ENCODE measurements at places on chromosomes 16 and 17.

GRCh38 chr16:61596655-61597054, 439.6 kb downstream of the CDH8 start:
- no peak for DNase-seq

DNA sequence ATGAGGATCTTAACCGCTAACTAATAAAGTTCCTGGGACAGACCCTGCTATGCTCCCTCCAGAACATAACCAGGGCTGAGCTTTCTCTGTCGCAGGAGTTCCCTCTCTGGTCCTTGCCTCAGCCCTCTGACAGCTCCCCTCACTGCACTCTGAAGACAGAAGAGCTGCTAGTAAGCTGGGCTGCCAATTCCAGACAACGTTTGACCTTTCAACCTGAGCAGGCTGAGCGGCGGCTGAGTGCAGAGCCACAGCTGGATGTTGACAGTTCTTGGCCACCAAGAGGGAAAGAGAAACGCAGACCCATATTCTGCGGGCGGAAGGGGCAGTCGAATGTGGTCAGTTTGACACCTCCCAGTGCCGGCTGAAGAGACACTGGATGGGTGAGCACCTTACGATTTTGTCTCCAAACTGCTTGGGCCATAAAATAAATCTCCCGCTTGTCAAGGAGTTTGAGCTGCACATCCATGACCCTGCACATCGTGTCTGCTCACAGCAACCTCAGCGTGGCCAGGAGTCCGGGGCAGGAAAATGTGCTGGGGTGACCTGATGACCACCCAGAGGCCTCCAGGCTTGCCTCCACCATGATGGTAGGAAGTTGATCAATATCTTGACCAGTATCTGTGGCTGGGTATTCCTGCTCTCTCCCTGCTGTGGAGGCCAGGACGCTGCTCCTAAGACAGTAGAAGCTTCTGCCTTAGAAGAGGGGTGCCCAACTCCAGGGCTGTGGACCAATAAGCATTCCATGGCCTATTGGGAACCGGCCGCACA, 209.2 kb downstream of the PARN start:
- DNase-seq = no peak

DNA sequence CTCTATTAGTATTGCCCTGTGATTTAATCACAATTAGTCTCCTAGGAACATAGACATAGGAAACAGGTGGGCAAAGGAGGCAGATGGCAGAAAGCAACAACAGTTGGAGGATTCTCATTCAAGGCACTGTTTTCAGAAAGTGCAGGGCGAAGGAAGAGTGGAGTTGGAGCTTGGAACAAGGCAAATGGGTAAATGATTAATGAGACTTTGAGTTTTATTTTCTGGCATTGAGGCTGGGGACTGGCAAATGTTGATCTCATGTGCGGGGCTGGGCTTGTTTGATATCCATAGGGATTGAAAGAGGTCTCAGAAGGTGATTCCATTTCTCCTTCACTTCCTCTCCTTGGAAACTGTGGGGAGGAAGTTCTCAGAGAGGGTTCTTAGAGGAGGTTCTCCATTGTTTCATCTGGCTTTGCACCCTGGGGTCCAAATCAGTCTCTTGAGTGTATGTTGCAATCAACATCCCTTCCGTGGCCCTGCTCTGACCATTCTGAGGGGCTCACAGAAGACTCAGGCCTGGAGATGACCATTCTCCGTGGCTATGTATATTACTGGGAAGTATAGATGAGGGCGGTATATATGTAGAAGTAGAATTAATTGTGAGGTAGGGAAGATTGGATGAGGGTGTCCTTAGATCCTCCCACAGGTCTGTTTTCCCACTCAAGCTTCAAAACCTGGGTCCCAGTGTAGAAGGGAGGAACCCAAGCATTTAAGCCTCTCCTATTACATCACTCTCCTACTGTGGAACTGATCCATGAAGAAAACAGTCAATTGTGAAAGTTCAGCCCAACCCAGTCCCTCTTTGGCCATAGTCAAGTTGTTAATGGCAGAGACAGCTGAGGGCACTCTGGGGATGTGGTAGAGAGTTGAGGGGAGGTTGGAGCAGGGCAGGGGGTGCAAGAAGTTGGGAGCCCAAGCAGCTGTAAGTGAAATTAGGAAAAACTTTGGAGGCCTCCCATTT, 36.5 kb upstream of the SRSF1 start:
- DNase-seq = no peak

- DNase-seq = no peak
Observed at GRCh38 chr16:27911486-27911885, 152.0 kb downstream of the GSG1L start.

- no peak for DNase-seq
Observed at GRCh38 chr16:53626161-53626560, 77.5 kb downstream of the RPGRIP1L start.

GRCh38 chr16:78606545-78606944, 507.1 kb downstream of the WWOX start:
- no peak for DNase-seq

DNA sequence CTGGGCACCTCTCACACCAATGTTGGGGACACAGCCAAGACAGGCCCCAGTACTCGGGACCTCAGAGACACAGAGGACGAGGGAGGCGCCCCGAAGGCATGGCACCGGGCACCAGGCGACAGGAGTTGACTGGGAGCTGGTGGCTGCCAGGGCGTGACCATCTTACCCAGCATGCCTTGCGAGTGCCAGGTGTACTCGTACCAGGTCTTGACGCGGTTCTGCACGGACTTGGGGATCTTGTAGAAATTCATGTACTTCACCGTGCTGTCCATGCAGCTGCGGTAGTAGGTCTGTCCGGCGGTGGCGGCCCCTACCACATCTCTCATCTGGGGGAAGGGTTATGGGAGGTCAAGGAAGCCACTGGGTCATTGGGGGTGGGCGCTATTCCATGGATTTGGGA, 67.3 kb downstream of the CNGB1 start:
- no peak for DNase-seq

DNA sequence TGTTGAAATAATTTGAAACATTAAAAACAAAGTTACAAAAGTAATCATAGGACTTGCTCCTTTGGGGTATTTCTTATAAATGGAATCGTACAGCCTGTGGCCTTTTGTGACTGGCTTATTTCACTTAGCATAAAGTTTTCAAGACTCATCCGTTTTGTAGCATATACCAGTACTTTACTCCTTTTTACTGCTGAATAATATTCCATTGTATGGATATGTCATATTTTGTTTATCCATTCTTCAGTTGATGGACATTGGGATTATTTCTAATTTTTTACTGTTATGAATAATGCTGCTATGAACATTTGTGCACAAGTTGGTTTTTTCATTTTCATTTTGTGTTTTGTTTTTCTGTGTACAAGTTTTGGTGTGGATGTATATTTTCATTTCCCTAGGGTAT, 30.0 kb upstream of the RHBDL3 start:
- no peak for DNase-seq
